Fibroblast of the aortic adventitia (primary cell): ENCODE measurements at places on chromosomes 4 and X. TPM values are rescaled to one million over a fixed set of nuclear protein-coding genes. Genes with fewer than 3 reads are reported as not detected.

The NXF2B gene
- total RNA-seq = not detected in 2 replicates

The TBC1D9 gene
- total RNA-seq = 12.8 and 28.7 TPM in 2 replicates

DNA sequence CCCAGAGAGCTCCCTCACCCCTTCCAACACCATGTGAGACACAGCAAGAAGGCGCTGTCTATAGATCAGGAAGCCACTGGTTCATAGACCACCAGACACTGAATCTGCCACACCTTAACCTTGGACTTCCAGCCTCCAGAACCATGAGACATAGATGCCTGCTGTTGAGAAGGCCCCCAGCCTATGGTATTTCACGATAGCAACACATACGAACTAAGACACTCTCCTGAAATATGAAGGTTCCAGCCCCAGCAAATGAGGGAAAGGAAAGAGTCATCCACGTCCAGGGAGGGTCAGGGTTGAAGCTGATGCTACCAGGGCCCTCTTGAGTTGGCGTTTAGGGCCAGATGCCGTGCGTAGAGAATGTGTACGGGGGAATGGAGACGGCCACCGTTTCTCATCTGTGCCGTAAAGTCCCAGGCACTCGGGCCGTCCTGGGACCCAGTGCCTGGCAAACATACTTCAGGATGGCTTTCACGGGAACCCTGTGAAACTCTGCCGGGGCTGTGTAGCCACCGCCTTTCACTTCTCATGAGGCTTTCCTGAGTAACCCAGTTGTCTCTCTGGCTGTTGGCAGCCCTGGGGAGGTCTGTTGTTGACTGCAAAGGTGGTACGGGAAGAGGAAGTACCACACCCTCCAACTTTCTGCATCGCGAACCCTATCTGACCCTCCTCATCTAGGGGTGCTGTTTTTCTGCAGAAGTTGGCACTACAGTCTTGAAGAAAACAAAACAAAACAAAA is 17.7 kb upstream of the P2RY8 start:
- DNase-seq = no peak

DNA sequence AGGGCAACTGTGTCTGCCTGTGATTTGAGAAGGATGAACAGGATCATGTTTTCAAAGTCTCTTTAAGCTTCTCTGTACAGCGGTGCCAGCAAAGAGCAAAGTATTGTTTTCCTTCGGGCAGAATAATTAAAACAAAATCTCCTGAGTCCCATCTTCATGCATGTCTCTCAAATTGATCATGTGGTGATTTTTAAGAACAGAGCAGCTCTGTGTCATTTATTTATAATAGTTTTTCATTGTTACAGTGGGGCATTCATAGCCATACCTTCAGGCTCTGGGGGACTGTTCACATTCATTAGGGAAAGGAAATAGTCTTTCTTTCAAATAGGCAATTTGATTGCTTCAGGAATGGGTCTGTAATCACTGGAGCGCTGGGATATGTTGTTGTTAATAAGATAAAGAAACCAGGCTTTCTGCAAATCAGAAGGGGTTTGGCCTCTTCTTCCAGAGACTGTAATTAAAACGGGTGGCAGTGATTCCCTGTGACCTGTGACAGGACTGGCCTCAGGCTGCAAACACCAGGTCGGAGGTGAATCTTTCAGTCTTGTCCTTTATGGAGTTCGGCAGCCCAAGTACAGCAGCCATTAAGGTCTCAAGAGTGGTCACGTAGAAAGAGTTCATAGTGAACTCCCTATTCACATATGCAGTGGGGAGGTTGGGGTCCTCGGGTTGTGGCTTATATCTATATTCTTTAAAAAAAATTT is 29.3 kb upstream of the CBR4 start:
- no peak for DNase-seq

DNA sequence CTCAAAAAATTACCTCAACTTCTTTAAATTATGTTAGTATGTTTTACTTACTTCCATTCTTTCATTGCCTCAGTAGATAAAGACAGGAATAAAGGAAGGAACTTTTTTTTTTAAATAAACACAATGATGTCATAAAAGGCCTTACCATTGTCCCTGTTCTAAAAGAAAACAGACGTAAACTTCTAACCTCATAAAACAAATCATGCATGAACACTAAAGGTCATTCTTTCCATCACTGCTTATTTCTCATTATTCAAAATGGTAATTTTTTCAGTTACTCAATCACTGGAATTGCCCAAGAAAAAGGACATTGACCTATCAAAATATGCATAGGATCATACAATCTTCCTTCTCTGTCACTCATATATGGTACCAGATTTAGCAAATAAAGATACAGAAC is 32.2 kb upstream of the ARMCX2 start:
- DNase-seq = no peak
